ENCODE measurements at places on chromosomes 2 and 18. TPM values are rescaled to one million over a fixed set of nuclear protein-coding genes. Genes with fewer than 3 reads are reported as not detected.

Gene PCARE
- total RNA-seq: not detected

Gene LRRC30
- total RNA-seq: not detected

Gene KLHL29
- total RNA-seq: 6.5 TPM

Gene INO80B
- total RNA-seq: 89.1 TPM

Gene STK11IP
- total RNA-seq: 33.6 TPM

Gene RAPGEF4
- total RNA-seq: 1.4 TPM

Gene AGXT
- total RNA-seq: not detected

Gene PTPRN
- total RNA-seq: not detected

Gene ANO7
- total RNA-seq: 0.21 TPM

Gene UNC80
- not detected for total RNA-seq

Gene GALNT13
- 0.44 TPM for total RNA-seq

Gene ALLC
- not detected for total RNA-seq

DNA sequence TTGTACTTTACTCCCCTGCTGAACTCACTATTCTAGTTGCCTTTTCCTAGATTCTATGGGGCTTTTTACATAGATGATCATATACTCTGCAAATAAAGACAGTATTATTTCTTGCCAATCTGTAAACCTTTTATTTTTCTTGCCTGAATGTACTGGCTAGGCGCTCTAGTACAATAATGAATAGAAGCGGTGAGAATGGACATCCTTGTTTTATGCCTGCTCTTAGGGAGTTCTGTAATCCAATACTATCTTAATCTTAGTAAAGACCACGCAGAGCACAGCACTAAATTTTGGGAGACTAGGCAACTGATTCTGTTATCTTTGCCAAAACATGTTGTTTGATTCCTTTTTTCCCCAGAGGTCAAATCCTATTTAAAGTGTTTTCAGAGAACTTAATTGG, 7.0 kb downstream of the KRCC1 start:
- H3K4me3 ChIP-seq: no peak overlapping the region
- H3K27me3 ChIP-seq: no peaks in the 10 kb centered on the region
- H3K36me3 ChIP-seq: no peaks in the 10 kb centered on the region
- H3K4me1 ChIP-seq: no peaks in the 10 kb centered on the region
- DNase-seq: no peak

DNA sequence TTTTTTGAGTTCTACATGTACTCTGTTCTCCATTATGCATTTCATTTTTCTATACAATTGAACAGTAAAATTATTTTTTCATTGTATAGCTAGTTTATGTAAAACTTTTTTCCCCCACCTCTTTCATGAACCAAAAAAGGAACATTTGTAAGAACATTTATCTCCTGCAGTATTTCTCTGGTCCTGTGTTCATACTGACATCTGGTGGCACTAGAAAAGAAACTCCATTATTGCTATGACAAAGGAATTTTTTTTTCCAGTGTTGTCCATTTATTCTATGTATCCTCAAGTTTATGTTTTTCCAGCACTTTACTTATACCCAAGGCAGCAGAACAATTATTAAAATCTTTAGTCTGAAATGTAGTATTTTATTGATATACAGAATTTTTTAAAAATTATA, 27.4 kb upstream of the CHAC2 start:
- no peak for DNase-seq
- H3K27me3 ChIP-seq: no peaks in the 10 kb centered on the region
- no peaks in the 10 kb centered on the region for H3K4me1 ChIP-seq

GRCh38 chr2:142504754-142505153, 372.7 kb upstream of the KYNU start:
- no peaks in the 10 kb centered on the region for H3K36me3 ChIP-seq
- no peak for DNase-seq
- H3K27ac ChIP-seq: no peak overlapping the region
- H3K4me3 ChIP-seq: no peak overlapping the region

DNA sequence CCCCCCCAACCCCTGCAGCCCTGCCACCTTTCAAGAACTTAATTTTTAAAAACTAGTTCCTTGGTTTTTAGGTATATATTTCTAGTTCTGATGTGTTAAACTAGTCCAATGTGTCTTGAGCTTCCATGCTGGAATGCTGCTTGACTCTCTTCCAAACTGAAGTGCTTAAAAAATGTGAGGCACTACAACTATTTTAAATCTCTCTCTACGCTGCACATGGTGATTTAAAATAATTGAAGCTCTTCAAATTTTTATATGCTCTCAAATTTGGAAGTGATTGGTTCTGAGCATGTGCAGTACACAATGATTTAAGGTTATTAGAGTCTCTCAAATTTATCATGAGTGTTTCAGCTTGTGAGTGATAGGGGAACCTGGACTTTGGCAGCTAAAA, 192.6 kb upstream of the ZEB2 start:
- no peak overlapping the region for H3K27ac ChIP-seq
- H3K4me3 ChIP-seq: no peak overlapping the region

GRCh38 chr2:72731116-72731515, 94.7 kb downstream of the EXOC6B start:
- DNase-seq: no peak
- H3K4me1 ChIP-seq: no peaks in the 10 kb centered on the region
- H3K4me3 ChIP-seq: no peak overlapping the region
- H3K36me3 ChIP-seq: no peaks in the 10 kb centered on the region
- H3K27ac ChIP-seq: no peak overlapping the region
- no peaks in the 10 kb centered on the region for H3K27me3 ChIP-seq

- no peak overlapping the region for H3K4me3 ChIP-seq
- H3K27ac ChIP-seq: no peak overlapping the region
- peaks cover 23% of the 10 kb centered on the region for H3K4me1 ChIP-seq
- no peak for DNase-seq
These were observed 15.0 kb downstream of the ZC3H8 start for GRCh38 chr2:112239862-112240261.

DNA sequence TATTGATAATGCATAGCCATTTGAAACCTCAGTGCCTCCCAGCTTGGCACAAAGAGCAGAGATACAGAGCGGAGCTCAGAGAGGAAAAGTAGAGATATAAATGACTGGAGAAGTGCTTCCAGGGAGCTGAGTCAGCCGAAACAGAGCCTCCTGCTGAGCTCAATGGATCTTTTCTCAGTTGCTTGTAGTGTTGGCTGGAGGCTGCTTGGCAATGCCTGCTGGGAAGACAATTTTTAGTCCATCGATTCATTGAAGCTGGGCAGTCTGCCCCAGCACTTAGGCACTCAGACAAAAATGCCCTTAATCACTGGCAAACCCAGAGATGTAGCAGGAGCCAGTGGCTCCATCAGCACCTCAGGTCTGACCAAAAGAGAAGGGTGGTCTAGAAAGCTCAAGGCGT, 81.3 kb upstream of the SETBP1 start:
- no peak for DNase-seq
- no peaks in the 10 kb centered on the region for H3K4me1 ChIP-seq
- H3K27me3 ChIP-seq: no peaks in the 10 kb centered on the region
- H3K4me3 ChIP-seq: no peak overlapping the region
- no peak overlapping the region for H3K27ac ChIP-seq
- no peaks in the 10 kb centered on the region for H3K36me3 ChIP-seq

GRCh38 chr18:77016936-77017335, 115.6 kb downstream of the MBP start:
- no peaks in the 10 kb centered on the region for H3K27me3 ChIP-seq
- H3K4me3 ChIP-seq: no peak overlapping the region
- DNase-seq: no peak
- no peaks in the 10 kb centered on the region for H3K4me1 ChIP-seq
- H3K36me3 ChIP-seq: no peaks in the 10 kb centered on the region
- no peak overlapping the region for H3K27ac ChIP-seq

- H3K4me3 ChIP-seq: no peak overlapping the region
- H3K27ac ChIP-seq: no peak overlapping the region
- H3K36me3 ChIP-seq: no peaks in the 10 kb centered on the region
- no peaks in the 10 kb centered on the region for H3K4me1 ChIP-seq
- no peaks in the 10 kb centered on the region for H3K27me3 ChIP-seq
These were observed 9.3 kb downstream of the SP140 start for GRCh38 chr2:230234845-230235244.

GRCh38 chr2:40435426-40436092, 16.3 kb downstream of the SLC8A1 start:
- no peak for DNase-seq
- no peaks in the 10 kb centered on the region for H3K4me1 ChIP-seq
- H3K27ac ChIP-seq: no peak overlapping the region
- H3K4me3 ChIP-seq: no peak overlapping the region
- no peaks in the 10 kb centered on the region for H3K27me3 ChIP-seq

- DNase-seq: peak; percentile 88
- H3K4me3 ChIP-seq: peak overlapping the region; percentile 49
- peak overlapping the region; percentile 33 for H3K27ac ChIP-seq
- H3K27me3 ChIP-seq: no peaks in the 10 kb centered on the region
These were observed 71.7 kb downstream of the NCAPH start for GRCh38 chr2:96407041-96407918.

GRCh38 chr18:52824126-52824525, 484.1 kb downstream of the DCC start:
- H3K27ac ChIP-seq: no peak overlapping the region
- no peaks in the 10 kb centered on the region for H3K36me3 ChIP-seq
- H3K27me3 ChIP-seq: no peaks in the 10 kb centered on the region
- H3K4me1 ChIP-seq: no peaks in the 10 kb centered on the region
- no peak for DNase-seq

DNA sequence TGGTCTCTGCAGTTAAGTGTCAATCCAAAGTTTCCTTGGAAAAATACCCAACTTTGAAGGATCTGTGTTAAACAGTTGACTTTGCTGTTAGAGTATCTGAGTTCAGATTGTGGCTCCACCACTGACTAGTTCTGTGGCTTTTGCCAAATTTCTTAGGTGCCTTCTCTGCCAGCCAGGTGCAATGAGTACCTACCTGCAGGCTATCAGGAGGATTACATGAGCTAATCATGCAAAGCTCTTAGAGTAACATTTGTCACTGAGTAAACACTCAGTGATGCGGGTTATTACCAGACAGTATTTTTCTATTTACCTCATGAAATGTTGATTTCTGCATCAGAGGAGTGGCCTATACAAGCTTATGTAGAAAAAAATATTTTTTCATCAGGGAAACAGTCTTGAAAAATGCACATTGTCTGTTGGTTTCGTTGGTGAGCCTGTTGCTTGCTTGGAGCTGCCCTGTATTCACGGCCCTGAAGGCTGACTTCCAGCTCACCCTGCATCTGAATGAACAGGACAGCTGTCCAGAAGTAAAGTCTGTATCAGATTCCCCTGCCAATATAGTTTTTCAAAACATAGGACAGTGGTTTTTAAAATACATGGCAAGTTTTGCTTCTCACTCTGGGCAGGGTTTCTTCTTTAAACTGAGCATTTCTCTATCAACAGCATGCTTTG, 235.1 kb downstream of the CDCA7 start:
- H3K4me3 ChIP-seq: no peak overlapping the region
- H3K36me3 ChIP-seq: no peaks in the 10 kb centered on the region
- no peak overlapping the region for H3K27ac ChIP-seq
- no peaks in the 10 kb centered on the region for H3K4me1 ChIP-seq
- H3K27me3 ChIP-seq: no peaks in the 10 kb centered on the region

DNA sequence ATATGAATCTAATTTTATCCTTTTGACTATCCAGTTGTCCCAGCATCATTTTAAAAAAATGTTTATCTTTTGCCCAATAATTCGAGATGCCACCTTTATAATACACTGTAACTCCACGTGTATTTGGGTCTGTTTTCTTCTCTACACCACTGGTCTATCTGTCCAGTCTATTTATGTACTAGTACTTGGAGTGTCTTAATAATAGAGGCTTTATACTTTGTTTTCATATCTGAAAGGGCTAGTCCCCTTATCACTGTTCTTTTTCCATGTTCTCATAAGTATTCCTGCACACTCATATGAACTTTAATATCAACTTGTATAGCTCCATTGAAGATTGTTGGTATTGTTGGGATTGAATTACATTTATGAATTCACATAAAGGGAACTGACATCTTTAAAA, 101.1 kb upstream of the RMP24 start:
- H3K4me3 ChIP-seq: no peak overlapping the region
- H3K4me1 ChIP-seq: no peaks in the 10 kb centered on the region
- H3K27me3 ChIP-seq: no peaks in the 10 kb centered on the region
- no peak for DNase-seq

GRCh38 chr2:109330056-109330455, 201.1 kb downstream of the SH3RF3 start:
- no peaks in the 10 kb centered on the region for H3K36me3 ChIP-seq
- H3K4me1 ChIP-seq: peaks cover 6% of the 10 kb centered on the region
- no peak overlapping the region for H3K27ac ChIP-seq
- H3K4me3 ChIP-seq: no peak overlapping the region
- DNase-seq: no peak
- no peaks in the 10 kb centered on the region for H3K27me3 ChIP-seq

DNA sequence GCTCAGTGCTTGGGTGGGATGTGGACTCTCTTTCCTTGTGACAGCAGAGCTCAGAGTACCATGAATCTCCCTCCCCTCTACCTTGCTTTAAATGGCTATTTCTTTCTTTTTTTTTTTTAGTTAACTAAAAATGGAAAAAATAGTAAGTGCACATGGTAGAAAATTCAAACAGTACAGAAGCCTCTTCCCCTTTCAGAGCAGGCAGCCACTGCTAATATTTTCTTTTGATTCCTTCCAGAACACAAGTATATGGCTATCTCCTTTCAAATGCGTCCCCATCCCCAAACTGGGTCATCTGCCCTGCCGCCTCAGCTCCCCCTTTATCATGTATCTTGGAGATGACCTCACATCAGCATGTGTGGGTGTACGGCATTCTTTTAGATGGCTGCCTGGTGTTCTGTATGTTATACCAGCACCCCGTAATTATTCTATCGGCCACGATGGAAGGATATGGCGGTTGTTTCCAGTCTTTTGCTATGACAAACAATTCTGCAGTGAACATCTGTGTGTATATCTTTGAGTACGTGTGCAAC, 70.5 kb upstream of the DLX2 start:
- no peak overlapping the region for H3K27ac ChIP-seq
- DNase-seq: no peak
- H3K27me3 ChIP-seq: no peaks in the 10 kb centered on the region

GRCh38 chr2:16216558-16216945, 276.2 kb downstream of the MYCN start:
- no peak overlapping the region for H3K4me3 ChIP-seq
- H3K36me3 ChIP-seq: no peaks in the 10 kb centered on the region
- H3K27me3 ChIP-seq: no peaks in the 10 kb centered on the region

DNA sequence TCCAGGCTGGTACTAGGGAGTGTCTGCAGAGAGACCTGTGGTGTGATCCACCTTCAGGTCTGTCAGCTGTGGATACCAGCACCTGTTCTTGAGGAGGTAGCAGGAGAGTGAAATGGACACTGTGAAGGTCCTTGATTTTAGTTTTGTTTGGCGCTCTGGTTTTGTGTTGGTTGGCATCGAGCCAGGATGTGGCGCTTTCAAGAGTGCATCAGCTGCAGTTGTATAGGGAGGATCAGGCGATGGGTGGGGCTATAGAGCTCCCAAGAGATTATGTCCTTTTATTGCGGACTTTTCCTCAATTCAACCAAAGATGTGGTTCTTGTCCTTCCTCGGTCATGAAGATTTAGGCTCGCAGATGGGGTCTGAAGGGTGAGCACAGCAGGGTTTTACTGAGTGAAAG, 37.5 kb downstream of the SLC39A10 start:
- H3K4me3 ChIP-seq: no peak overlapping the region
- H3K4me1 ChIP-seq: peaks cover 5% of the 10 kb centered on the region
- no peak overlapping the region for H3K27ac ChIP-seq
- DNase-seq: no peak
- no peaks in the 10 kb centered on the region for H3K36me3 ChIP-seq
